Effector memory CD4-positive, alpha-beta T cell (primary cell): ENCODE measurements at places on chromosomes 2 and 18.
A peak's percentile ranks its signal among the peaks of the same experiment; 100 is the strongest.

- H3K4me3 ChIP-seq = no peak overlapping the region
- H3K27ac ChIP-seq = no peak overlapping the region
- DNase-seq = no peak
- H3K36me3 ChIP-seq = no peaks in the 10 kb centered on the region
- no peaks in the 10 kb centered on the region for H3K27me3 ChIP-seq
Observed at GRCh38 chr2:127176371-127177311, 43.5 kb downstream of the CYP27C1 start.

GRCh38 chr2:143730155-143730952, 601.1 kb downstream of the ARHGAP15 start:
- no peak overlapping the region for H3K4me3 ChIP-seq
- no peaks in the 10 kb centered on the region for H3K27me3 ChIP-seq
- peaks cover 8% of the 10 kb centered on the region for H3K36me3 ChIP-seq

DNA sequence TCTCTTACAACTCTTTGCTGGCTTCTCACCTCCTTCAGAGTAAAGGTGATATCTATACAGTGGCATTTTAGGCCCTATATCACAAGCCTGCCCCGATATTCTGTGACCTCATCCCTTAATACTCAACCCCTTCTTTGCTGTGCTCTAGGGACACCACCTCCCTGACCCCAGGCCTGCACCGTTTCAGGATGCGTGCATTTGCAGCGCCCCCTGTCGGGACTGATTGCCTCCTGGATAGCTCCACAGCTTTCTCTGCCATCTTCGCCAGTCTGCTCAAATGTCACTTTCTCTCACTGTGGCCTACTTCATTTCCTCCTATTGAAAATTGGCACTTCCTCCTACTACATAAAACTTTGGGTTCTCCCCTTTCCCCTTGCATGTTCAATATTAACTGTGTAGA, 289.6 kb downstream of the SOCS6 start:
- no peaks in the 10 kb centered on the region for H3K27me3 ChIP-seq
- H3K4me3 ChIP-seq = no peak overlapping the region
- H3K4me1 ChIP-seq = no peaks in the 10 kb centered on the region
- no peak overlapping the region for H3K27ac ChIP-seq
- H3K36me3 ChIP-seq = no peaks in the 10 kb centered on the region

GRCh38 chr2:54227798-54228197, 28.2 kb downstream of the TSPYL6 start:
- H3K4me3 ChIP-seq = no peak overlapping the region
- no peak for DNase-seq
- H3K36me3 ChIP-seq = no peaks in the 10 kb centered on the region
- H3K4me1 ChIP-seq = no peaks in the 10 kb centered on the region
- H3K27me3 ChIP-seq = no peaks in the 10 kb centered on the region

DNA sequence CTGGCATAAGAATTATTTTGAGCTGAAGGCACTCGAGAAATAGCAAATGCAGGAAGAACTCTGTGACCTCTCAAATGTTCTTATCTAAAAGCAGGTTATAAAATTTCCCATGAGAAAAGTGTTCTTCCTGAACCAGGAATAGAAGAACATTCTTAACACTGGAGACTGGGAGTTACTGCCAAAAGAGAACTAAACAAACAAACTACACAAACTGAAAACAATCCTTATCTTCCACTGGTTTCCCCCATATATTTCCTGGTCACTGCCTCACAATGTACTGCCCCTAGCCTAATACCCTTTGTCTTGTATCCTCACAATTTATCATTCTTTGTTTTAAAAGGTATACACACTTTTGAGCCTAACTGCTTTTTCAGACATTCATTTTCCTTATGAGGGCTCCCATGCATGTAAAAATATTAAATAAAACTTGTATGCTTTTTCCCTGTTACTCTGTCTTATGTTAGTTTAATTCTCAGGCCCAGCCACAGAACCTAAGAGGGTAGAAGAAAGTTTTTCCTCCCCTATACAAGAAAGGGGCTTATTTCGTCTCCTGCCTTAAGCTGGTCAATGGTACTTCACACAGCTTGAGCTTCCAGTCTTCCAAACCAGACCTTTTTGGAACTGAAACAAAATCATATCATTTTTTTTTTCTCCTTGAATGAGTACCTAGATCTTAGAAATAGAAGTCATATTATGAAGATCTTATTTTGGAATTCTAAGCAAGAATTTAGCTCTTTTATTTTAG, 110.6 kb downstream of the MSTN start:
- no peaks in the 10 kb centered on the region for H3K36me3 ChIP-seq
- no peaks in the 10 kb centered on the region for H3K27me3 ChIP-seq
- DNase-seq = no peak
- no peak overlapping the region for H3K4me3 ChIP-seq
- no peak overlapping the region for H3K27ac ChIP-seq

GRCh38 chr2:150486539-150487484, 655 bp downstream of the RND3 start:
- no peaks in the 10 kb centered on the region for H3K4me1 ChIP-seq
- H3K27ac ChIP-seq = no peak overlapping the region
- H3K4me3 ChIP-seq = no peak overlapping the region
- no peak for DNase-seq
- H3K27me3 ChIP-seq = peaks cover 5% of the 10 kb centered on the region
- H3K36me3 ChIP-seq = no peaks in the 10 kb centered on the region

GRCh38 chr18:55421308-55421614, 166.7 kb downstream of the TCF4 start:
- H3K4me3 ChIP-seq = no peak overlapping the region
- no peaks in the 10 kb centered on the region for H3K27me3 ChIP-seq
- H3K36me3 ChIP-seq = no peaks in the 10 kb centered on the region
- DNase-seq = no peak
- H3K4me1 ChIP-seq = no peaks in the 10 kb centered on the region

GRCh38 chr2:213187833-213188532, 36.6 kb upstream of the IKZF2 start:
- H3K27me3 ChIP-seq = no peaks in the 10 kb centered on the region
- H3K4me3 ChIP-seq = no peak overlapping the region
- DNase-seq = no peak
- H3K36me3 ChIP-seq = no peaks in the 10 kb centered on the region
- H3K4me1 ChIP-seq = no peaks in the 10 kb centered on the region
- no peak overlapping the region for H3K27ac ChIP-seq

DNA sequence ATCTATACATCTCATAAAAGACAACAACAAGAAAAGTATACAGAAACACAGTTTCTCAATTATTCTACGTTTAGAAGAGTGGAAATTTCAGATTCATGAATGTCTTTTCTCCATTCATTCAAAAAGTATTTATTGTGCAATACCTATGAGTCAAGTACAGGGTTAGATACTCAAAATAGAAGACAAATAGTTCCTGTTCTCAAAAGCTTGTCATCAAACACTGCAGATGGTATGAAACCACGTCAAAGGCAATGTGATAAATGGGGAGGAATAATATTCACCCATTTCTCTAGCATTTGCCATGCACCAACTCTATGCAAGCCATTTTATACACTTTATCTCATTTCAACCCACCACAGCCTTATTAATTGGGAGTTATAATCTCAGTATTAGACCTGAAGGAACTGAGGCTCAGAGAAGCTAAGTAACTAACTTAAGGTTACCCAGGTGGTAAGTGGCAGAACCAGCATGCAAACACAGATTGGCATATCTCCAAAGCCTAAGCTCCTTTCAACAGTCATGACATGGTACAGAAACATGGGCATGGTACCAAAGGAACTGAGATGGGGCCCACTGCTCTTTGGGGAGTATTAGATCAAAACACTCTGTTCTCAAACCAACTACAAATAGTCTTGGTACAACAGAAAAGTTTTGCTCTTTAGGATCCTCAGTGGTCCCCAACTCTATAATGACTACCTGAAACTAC, 67.2 kb upstream of the NPAS2 start:
- H3K4me1 ChIP-seq = no peaks in the 10 kb centered on the region
- no peak for DNase-seq
- H3K27ac ChIP-seq = no peak overlapping the region
- no peaks in the 10 kb centered on the region for H3K36me3 ChIP-seq
- no peak overlapping the region for H3K4me3 ChIP-seq

GRCh38 chr2:210267698-210268097, 42.5 kb upstream of the ACADL start:
- no peaks in the 10 kb centered on the region for H3K4me1 ChIP-seq
- DNase-seq = no peak

DNA sequence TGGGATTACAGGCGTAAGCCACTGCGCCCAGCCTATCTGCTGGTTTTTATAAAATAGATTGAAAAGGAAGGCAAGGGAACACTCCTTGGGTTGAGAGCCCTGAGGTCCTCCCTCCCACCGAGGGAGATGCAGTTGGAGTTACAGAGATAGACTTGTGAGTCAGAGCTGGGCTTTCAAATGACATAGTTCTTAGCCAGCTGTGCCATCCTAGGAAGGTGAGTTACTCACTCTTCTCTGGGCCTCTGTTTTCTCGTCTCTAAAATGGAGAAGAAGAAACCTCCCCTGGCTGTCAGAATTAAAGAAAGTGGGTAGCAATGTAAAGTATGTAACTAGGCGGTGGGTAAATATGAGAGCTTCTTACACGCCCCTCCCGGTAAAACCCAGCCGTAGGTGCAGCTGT, 2.4 kb downstream of the LRRFIP1 start:
- no peaks in the 10 kb centered on the region for H3K27me3 ChIP-seq
- H3K36me3 ChIP-seq = no peaks in the 10 kb centered on the region
- no peak overlapping the region for H3K4me3 ChIP-seq
- no peak for DNase-seq
- H3K4me1 ChIP-seq = peaks cover 5% of the 10 kb centered on the region

DNA sequence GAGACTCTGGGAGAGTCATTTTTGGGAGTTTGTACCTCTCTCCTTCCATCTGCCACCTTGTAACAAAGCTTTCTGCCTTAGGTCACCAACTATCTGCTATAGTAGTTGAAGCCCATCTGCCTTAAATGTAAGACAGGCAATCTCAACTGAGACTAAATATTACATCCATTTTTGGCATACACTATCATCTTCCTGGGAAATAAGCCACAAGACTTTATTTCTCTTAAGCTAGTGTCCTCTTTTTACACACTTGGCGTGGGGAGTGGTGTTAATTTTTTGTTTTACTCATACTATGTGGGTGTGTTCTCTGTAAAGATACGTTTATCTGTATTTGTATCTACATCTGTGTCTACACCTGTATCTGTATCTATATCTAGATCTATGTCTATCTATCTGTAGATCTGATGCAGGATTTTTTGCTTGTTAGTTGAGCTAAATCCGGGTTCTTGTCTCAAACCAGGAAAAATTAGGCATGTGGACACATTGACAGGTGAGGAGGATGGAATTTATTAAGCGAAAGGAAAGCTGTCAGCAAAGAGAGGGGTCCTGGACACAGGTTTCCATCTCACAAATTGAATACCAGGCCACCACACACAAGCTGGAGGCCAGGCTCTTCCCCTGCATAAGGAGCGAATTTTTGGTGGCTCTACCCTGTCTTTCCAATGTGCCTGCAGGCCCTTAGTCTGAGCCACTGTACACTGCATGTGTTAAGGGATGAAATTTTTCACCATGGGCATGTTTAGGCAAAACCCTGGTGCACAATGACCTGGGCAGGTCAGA, 64.8 kb upstream of the RND3 start:
- no peaks in the 10 kb centered on the region for H3K27me3 ChIP-seq
- no peak for DNase-seq
- H3K36me3 ChIP-seq = no peaks in the 10 kb centered on the region
- no peaks in the 10 kb centered on the region for H3K4me1 ChIP-seq
- H3K4me3 ChIP-seq = no peak overlapping the region
- no peak overlapping the region for H3K27ac ChIP-seq

DNA sequence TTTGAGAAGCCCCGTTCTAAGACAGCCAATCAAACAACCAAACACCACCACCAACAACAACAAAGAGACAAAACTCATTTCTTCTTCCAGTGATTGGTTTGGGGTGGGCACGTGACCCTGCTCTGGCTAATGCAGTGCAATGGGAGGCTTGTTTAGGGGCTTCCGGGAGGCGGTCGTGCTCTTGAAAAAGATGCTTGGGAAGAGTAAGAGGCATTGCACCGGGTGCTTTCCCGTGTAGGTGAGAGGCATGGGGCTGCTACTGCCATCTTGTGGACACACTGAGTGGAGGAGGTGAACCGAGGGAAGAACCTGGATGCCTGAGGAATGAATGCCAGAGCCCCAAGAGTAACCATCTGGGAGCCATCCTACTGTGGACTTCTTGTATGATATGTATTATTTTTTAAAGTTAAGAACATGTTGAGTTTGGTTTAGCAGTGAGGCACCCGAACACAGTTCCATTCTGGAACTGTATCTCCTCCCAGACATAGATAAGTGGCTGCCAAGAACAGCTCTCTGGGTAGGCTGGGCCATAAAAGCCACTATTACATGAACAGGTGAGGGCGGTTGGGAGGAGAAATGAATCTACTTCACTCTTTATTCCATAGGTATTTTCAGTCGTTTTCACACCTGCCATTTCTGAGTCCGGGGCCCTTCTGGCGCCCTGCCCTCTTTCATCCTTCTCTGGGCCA, 19.1 kb upstream of the ARHGAP25 start:
- no peak for DNase-seq
- H3K27ac ChIP-seq = peak overlapping the region; percentile 47
- H3K4me3 ChIP-seq = peak overlapping the region; percentile 4
- no peaks in the 10 kb centered on the region for H3K27me3 ChIP-seq
- H3K36me3 ChIP-seq = no peaks in the 10 kb centered on the region

DNA sequence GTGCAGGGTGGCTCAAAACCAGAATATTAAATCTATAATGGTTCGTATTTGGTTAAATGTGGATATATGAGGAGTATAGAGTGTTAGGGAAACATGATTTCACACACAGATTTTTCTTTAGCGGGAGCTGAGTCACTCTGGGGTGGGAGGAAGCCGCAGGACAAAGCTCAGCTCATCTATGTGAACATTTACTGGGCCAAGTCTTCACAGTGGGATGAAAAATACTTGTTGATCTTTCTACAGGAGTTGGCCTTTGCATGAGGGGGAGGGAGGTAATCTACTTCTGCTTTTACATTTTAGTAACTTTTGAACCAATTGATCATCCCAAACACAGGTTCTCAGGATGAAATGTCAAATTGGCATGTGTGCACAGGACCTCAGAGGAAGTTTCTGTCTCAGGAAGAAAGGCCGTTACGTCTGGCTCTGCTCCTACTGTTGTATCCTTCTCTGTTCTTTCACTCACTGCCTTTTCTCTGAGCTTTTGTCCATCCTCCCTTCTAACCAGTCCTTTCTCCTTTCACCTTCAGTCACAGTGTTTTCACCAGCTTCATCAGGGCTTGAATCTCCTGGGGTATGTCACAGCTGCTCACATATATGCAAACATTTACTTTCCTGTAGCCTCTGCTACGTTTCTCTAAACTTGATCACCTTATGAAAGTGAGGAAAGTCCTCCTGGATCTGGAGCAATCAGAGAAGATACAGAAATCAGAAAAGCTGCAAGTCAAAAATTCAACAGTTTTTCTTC, 943.3 kb upstream of the FANCL start:
- H3K4me3 ChIP-seq = no peak overlapping the region
- H3K27me3 ChIP-seq = no peaks in the 10 kb centered on the region
- H3K4me1 ChIP-seq = no peaks in the 10 kb centered on the region
- no peak for DNase-seq

DNA sequence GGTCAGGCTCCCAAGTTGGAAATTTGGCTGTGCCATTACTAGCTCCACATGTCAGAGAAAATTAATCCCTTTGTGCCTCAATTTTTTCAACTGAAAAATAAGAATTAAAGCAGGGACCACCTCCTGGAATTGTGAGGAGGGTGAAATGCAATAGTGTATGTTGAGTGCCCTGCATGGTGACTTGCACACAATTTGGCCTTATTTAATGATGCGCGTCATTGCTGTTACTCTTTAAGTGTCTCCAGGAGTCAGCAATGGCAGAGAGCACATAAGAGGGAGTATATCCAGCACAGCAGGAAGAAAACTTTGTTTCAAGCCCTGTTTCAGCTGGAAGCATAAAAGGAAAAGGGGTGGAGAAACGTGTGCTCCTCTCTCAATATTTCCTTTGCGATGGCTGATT, 215.8 kb downstream of the ALK start:
- no peak for DNase-seq
- H3K27me3 ChIP-seq = no peaks in the 10 kb centered on the region
- H3K36me3 ChIP-seq = no peaks in the 10 kb centered on the region
- H3K27ac ChIP-seq = no peak overlapping the region
- no peaks in the 10 kb centered on the region for H3K4me1 ChIP-seq
